Camera-type eye (tissue), 1 donor: ENCODE measurements at places on chromosomes 16 and 17. TPM values are rescaled to one million over a fixed set of nuclear protein-coding genes. Genes with fewer than 3 reads are reported as not detected.

KRTAP2-2 gene
- not detected for total RNA-seq

KLHL10 gene
- 0.16 TPM for total RNA-seq

MYOCD gene
- total RNA-seq, result 7.9 TPM

IL17C gene
- total RNA-seq, result not detected

FZD2 gene
- total RNA-seq, result 15.1 TPM

SOX9 gene
- 83.6 TPM for total RNA-seq

TEX14 gene
- total RNA-seq, result 0.71 TPM

METRN gene
- total RNA-seq, result 41.1 TPM

CBFA2T3 gene
- 5.6 TPM for total RNA-seq

NPIPB6 gene
- 11.4 TPM for total RNA-seq

UNC13D gene
- 5.0 TPM for total RNA-seq

CIITA gene
- total RNA-seq, result 3.8 TPM

TP53TG3C gene
- total RNA-seq, result not detected

ACSF2 gene
- total RNA-seq, result 14.0 TPM

GPR142 gene
- 0.44 TPM for total RNA-seq

MT1G gene
- total RNA-seq, result not detected

ZNF205 gene
- total RNA-seq, result 19.0 TPM

IKZF3 gene
- 0.55 TPM for total RNA-seq

TPSG1 gene
- total RNA-seq, result not detected

CETP gene
- 1.8 TPM for total RNA-seq

EFCAB5 gene
- 1.3 TPM for total RNA-seq
